ENCODE measurements at places on chromosomes 7 and 10. TPM values are rescaled to one million over a fixed set of nuclear protein-coding genes. Genes with fewer than 3 reads are reported as not detected.
A peak's percentile ranks its signal among the peaks of the same experiment; 100 is the strongest.

- no peak for DNase-seq
Measured at GRCh38 chr7:130867039-130867438, 133.0 kb upstream of the KLF14 start.

DNA sequence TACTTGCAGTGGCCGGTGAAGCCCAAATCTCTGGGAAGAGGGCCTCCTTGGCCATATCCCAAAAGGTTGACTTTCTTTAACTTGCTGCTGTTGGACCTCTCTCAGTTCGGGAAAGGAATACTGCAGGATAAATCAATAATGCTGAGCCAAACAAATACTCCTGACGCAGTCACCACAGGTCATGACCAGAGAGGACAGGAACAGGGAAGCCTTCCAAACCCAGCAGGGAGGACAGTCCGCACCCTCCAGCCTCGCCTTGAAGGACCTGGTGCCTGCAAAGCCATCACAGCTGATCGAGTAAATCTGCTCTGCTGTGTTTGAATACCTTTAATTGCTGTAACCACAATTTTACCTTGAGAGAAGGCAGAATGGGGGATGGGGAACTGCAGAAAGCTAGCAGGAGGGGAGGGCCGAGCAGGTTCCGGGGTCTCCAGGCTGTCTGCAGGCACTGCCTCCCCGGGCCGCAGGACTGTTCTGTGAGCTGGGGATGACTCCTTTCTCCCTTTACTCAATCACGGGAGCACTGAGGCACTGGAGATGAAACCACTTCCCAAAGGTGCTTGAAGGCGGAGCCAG is 20.8 kb upstream of the INSIG1 start:
- DNase-seq: no peak

The MYOZ1 gene
- 5.2 TPM for polyA plus RNA-seq

The C7orf57 gene
- polyA plus RNA-seq: 0.47 TPM

DNA sequence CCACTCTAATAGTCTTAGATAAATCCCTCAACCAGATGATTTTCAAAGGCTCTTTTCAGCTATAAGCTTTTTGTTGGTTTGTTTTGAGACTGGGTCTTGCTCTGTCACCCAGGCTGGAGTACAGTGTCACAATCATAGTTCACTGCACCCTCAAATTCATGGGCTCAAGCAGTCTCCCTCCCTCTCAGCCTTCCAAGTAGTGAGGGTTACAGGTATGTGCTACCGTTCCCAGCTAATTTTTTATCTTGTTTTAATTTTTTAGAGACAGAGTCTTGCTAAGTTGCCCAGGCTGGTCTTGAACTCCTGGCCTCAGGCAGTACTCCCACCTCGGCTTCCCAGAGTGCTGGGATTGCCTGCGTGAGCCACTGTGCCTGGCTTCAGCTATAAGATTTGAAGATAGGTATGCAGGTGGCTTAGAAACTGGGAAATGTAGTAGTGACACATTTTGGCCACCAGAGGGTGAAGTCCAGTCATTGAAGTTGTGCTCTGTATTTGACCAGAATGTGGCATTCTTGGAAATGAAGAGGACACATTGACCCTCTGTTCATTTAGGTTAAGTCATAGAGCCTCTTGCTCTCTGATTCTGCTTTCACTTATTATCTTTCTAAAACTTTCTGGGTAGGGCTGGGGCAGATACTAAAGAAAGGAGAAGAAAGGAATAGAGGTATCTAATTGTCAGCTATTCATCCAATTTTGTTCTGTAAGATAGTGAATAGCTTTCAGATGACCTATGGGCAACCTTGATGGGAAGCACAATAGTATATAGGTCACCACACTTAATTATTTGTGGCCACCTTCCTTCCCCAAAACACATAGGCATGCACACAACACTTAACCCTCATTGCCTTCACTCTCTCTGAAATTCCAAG is 36.0 kb downstream of the R3HCC1L start:
- DNase-seq: peak; percentile 31

DNA sequence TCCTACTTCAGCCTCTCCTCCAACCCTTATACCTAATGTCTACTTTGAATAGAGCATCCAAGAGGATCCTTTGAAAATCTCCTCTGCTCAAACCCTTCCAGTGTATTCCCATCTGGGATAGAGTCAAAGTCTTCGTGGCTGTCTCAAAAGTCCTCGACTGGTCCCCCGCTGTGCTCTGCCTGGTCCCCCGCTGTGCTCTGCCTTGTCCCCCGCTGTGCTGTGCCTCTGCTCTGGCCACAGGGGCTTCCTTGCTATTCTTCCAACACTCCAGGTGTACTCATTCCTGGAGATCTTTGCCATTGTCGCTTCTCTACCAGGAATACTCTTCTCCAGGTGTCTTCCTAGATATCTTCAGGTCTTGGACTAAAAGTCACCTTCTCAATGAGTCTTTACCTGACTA is 36.1 kb upstream of the COMMD3 start:
- DNase-seq: no peak

The ENTPD1 gene
- 22.2 TPM for polyA plus RNA-seq

DNA sequence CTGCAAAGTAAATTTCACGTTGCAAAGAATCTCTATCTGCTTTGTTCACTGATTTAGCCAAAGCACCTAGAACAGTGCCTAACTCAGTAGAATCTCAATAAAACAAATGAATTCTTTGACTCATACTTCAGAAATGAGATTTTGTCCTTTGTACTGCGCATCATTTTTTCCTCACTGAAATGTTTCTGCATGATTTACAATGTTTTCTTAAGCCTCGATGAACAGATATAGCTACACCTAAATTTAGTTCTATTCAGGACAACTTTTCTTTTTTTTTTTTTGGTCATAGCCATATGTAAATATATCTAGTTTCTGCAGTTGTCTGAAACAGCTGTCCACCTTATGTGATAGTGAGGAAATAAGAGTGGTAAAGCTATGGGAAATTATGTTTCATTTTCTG is 15.3 kb downstream of the GNAT3 start:
- DNase-seq: no peak

DNA sequence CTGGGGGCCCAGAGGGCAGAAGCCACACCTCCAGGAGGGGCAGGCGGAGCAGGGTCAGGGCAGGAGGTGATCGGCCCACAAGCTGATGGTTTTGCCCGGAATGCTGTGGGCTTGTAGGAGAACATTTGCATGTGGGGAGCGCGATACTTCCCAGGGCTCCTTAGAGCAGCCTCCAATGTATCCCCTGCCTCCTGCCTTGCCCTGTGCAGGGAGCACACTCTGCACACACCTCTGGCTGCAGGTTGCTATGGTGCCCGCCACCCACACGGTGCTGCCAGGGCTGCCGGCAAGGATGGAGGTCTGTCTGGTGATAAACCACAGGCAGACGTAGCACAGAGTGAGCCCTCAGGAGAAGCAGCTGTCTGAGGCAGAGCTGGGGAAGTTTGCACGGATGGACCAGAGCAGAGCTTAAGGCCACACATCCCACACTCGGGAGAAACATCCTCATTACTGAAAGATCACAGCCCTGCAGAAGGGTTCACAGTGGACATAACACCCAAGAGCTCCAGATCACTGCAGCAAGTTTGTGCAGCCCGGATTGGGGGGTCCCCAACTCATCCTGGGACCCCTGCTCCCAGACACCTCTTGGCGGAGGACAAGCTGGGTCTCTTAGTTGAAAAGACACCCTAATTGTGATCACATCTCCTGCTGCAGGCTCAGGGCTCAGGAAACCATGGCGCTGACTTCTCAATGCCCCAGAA is 41.8 kb downstream of the VIPR2 start:
- no peak for DNase-seq

DNA sequence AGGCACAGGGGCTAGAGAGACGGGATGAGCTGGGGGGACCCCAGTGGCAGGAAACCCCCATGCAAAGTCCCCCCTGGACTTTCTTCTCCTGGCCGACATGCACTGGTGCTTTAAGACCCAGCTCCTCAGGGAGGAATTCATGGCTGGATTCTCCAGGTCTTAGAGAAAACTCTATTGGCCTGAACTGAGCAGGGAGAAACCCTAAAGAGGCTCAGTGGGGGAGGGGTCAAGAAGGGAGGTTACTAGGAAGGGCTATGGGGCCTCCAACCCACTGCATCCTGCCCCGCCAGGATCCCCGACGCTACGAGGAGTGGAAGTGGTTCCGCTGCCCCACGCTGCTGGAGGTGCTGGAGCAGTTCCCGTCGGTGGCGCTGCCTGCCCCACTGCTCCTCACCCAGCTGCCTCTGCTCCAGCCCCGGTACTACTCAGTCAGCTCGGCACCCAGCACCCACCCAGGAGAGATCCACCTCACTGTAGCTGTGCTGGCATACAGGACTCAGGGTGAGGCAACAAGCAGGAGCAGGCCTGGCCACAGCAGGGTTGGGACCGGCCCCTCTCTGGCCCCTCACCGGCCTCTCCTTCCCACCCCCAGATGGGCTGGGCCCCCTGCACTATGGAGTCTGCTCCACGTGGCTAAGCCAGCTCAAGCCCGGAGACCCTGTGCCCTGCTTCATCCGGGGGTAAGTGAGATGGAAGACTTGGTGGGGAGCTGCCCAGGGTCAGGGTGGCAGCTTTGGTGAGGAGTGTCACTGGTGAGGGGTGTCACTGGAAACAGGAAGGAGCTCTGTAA is 13.8 kb downstream of the ATG9B start:
- no peak for DNase-seq

The HTR7 gene
- polyA plus RNA-seq: 1.1 TPM

- DNase-seq: no peak
Measured at GRCh38 chr7:85320699-85321476, 134.0 kb upstream of the SEMA3D start.

The NRG3 gene
- 12.6 TPM for polyA plus RNA-seq

The TMEM176B gene
- polyA plus RNA-seq: 115 TPM

The ZNF775 gene
- 4.1 TPM for polyA plus RNA-seq

GRCh38 chr7:30941582-30942323 is 22.0 kb upstream of the GHRHR start:
- no peak for DNase-seq

DNA sequence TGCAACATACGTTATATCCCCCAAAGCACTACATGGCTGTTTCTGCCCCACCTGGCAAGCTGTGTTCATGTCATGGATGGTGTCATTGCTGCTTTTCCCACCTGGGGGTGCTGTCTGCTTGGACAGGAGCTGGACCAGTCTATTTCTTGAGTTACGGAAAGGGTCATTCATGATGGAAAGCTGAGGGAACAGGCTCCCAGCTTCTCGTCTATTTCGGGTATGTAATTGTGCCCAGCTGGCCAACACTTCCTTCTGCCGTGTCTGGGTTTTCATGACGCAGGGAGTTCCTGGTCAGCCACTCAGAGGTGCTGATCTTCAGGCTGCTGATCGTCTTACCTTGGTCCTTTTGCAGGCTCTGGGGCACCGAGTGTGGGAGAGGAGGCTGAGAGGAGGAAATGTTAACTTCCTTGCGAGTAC is 8.6 kb downstream of the BTBD16 start:
- DNase-seq: peak; percentile 38

- DNase-seq: no peak
Measured at GRCh38 chr7:157970744-157971143, 616.9 kb downstream of the PTPRN2 start.

Measured in right renal cortex interstitium (tissue), 3 donors.